Retinal pigment epithelial cell (primary cell): ENCODE measurements at places on chromosomes 3 and 15.
A peak's percentile ranks its signal among the peaks of the same experiment; 100 is the strongest.

DNA sequence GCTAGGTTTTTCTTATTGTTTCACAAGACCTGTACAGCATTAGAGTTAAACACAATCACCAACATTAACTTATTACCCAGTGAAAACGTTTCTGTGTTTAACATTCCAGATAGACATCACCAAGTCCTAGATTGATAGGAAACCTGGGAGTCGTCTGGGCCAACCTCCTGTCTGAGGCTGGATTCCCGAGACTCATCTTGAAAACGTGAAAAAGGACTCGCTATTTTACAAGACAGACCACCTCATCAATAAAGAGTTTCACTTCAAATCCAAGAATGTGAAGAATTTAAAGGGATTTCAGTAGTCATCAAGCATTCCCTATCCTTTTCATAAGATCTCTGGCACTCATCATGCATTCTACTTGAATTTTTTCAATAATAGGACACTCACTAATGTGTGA, 626.6 kb downstream of the MCTP2 start:
- DNase-seq, result no peak

DNA sequence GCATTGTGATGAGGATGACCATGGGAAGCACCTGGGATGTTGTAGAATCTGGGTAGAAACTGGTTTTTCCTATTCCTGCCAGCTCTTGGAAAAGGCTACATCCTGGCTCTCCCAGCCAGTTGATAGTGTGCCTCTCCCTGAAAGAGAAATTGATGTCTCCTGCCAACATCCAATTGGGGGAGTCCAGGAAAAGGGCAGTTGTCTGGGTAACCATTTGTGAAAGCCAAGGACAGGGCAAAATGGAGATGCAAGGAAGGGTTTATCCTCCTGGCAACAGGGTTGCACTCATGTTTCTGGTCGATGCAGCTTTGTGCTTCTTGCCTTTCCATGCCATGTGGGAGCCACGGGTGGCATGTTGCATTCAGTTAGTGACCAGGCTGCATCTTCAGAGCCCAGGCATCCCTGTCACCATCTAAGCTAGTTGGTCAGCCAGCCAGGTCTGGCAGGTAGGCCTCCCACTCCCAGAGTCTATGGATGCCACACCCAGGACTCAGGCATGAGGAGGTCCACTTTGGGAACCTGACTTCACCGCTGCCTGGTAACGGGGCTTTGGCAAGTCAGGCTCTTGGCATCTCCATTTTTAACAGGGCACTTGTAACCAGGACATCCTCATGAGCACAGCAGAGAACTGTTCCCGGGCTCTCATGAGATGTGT, 153.5 kb downstream of the DNAJB8 start:
- no peak for DNase-seq

DNA sequence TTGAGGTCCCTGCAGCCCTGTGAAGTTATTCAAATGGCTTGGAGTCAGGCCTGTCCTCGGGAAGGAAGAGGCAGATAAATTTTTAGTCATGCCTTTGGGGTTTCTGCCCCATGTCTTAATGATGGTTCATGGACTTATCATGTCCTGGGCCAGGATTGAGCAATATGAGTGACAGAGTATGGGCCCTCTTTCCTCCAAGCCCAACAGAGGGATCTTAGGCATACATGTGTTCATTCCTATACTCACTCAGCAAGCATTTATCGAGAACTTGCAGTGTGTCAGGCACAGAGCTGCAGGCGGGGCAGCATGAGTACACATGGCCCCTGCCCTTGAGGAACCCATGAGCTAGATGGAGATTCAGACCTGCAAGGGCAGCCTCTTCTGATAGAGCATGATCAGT, 6.2 kb downstream of the ESYT3 start:
- no peak for DNase-seq

- DNase-seq, result no peak
These were observed 36.8 kb upstream of the PEX5L start for GRCh38 chr3:180073561-180073960.

DNA sequence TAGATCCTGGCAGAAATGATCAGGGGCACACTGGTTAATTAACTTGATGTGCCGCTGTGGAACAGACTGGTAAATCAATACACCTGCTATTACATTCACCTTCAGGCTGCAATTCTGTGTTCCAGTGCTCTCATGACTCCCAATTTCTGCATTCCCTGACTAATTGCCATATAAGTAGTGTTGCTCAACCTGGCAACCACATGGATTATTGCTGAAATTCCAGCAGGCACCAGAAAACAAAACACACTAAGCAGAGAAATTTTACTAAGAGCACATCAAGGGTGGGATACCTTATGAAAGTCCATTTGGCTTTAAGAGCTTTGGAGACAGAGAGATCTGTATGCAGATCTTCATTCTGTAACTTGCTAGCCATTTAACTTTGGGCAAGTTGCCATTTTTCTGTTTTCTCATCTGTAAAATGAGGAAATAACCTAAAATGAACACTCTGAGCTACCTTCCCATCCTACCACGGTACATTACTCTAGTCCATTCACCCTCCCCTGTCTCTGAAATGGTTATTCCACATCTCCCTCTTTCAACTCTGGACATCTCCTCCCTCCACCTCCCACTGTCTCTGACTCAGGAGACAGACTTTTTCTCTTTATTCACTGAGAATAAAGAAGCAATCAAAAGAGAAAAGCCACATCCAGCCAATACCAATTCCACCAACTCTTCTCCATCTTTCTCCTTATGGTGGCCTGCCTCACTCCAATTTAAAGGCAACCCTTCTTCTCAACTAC, 54.6 kb downstream of the STAC start:
- peak; percentile 43 for DNase-seq

GRCh38 chr3:81352867-81353266, 408.6 kb downstream of the GBE1 start:
- DNase-seq, result no peak

DNA sequence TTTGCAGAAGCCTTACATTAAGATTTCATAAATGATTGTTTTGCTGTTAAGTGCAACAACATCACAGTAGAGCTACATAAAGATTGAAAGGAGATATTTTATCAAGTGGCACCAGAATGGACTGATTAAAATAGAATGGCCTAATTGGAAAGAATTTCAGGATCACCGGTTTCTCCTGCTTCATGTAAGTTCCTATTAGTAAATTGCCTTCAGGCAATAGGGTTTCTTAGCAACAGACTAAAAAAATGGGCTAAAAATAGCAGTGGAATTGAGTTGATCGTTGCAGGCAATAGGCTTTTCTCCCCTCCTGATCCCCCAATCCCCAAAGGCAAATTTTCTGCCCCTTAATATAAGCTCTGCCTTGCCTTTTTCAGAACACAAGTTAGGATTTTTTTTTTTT, 917 bp downstream of the LNP1 start:
- peak; percentile 55 for DNase-seq

DNA sequence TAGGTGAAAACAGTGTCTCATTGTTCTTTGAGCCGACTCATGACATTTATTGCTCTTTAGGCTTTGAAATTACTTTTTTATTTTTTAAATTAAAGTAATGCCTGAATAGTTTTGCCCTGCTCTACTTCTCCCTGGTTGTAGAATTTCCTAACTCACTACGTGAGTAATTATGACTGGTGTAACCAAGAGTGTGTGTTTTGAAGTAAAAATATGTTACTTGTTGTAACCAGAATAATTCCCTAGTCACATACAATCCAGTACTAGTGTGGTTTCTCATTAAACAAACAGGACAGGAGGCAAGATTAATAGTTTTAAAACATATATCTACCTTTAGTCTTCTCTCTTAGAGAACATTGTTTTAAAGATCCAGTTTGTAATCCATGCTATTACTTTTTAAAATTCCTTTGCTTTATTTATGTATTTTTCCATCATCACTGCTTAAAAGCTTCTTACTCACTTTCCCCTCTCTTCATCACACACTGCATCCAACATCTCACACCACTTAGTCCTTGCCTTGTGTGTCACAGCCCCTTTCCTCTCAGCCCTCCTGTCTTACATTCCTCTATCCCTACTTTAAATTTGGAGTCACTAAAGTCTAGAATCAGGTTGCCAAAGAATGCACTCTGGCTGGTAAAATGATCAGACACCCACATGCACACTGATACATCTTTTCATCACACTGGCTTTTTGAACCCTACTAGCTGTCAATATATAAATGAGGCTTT, 219.7 kb downstream of the WNT5A start:
- no peak for DNase-seq

- DNase-seq, result peak; percentile 18
These were observed 36.1 kb downstream of the BNC1 start for GRCh38 chr15:83248151-83249029.

- DNase-seq, result no peak
These were observed 108.9 kb downstream of the LRTM1 start for GRCh38 chr3:54818942-54819341.

- peak; percentile 55 for DNase-seq
These were observed 453.0 kb upstream of the CFAP20DC start for GRCh38 chr3:59502806-59503205.

GRCh38 chr15:25690673-25691543, 172.2 kb downstream of the ATP10A start:
- DNase-seq, result peak; percentile 39

GRCh38 chr15:63905558-63906265, 72.0 kb upstream of the HERC1 start:
- DNase-seq, result no peak

GRCh38 chr3:72891053-72891855, 3.4 kb downstream of the GXYLT2 start:
- peak; percentile 87 for DNase-seq

- DNase-seq, result no peak
These were observed 10.8 kb downstream of the CTSH start for GRCh38 chr15:78933823-78934654.

DNA sequence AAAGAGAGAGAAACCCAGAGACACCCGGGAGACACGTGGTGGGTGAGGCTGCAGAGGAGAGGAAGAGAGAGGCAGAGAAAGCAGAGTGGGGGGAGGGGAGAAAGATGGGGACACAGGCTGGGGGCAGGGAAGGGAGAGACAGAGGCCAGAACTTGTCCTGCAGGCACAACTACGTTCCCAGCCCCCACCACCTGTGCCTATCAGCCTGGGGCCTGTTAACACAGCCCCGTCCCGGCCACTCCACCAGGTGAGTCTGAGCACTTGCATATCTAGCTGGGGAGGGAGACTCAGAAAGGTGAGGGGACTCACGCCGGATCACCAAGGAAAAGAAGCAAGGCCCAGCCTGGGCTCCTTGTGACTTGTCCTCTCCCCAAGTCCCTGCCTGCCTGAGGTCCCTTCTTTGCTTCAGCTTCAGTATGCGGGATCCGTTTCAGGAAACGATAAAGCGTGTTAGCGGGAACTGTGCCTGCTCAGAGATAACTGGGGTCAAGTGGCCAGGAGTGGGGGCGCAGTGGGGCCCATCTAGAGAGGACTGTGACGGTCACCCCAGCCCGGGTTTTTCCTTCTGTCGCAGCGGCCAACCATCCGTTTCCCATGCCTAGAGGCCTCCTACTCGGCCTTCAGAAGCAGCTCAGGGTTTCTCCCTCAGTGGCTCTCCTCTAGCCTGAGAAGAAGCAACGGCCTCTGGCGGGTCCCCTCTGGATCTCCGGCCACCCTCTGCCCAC, 10.3 kb downstream of the LINGO1 start:
- DNase-seq, result no peak

- DNase-seq, result no peak
These were observed 633.6 kb downstream of the ZNF385D start for GRCh38 chr3:21117370-21117769.

- DNase-seq, result no peak
These were observed 193.0 kb downstream of the IL20RB start for GRCh38 chr3:137150825-137151224.

DNA sequence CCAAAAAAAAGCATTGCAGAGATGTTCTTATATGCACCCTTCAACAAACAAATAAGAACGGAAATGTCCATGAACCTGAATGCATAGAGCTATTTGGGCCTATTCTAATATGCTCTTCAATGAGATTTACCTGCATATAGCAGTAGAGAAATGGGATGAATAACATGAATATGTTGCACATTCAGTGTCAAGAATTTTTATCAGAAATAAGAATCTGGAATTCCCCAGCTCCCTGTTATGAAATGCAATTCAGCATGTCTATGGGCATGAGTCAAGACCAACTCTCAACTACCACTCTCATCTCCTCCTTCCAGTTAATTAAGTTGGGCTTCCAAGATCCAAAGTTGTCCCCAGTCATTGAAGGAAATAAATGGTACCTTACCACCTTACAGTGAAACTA, 133.7 kb upstream of the ALCAM start:
- DNase-seq, result no peak

DNA sequence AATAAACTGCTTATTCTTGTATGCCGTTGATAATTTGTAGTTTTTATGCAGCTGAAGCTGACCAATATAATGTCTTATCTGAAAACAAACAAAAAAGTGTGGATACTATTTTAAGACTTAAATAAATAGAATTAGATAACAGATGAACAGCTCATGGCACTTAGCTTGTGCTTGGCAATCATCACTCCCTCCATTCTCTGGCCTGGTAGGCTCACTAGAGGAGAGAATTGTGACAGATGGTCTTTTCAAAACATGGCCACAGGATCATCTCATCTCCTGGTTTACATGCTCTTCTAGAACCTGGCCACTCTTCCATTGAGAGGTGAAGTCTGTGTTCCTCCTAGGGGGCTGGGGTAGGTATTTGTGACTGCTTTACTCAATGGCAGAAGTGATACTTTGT, 58.4 kb upstream of the RBP1 start:
- DNase-seq, result no peak

GRCh38 chr3:133872161-133872560, 23.5 kb downstream of the RAB6B start:
- DNase-seq, result no peak

- no peak for DNase-seq
These were observed 97.0 kb downstream of the RPL39L start for GRCh38 chr3:187042346-187042745.

GRCh38 chr15:69543681-69544364, 91.2 kb downstream of the RPLP1 start:
- DNase-seq, result no peak
